CD4-positive, alpha-beta T cell treated with Interleukin-2 at 100 ng/mL for 4 hours (primary cell): ENCODE measurements at places on chromosomes 4 and X.

GRCh38 chr4:47661741-47662140, 176.1 kb downstream of the CORIN start:
- no peak for DNase-seq

DNA sequence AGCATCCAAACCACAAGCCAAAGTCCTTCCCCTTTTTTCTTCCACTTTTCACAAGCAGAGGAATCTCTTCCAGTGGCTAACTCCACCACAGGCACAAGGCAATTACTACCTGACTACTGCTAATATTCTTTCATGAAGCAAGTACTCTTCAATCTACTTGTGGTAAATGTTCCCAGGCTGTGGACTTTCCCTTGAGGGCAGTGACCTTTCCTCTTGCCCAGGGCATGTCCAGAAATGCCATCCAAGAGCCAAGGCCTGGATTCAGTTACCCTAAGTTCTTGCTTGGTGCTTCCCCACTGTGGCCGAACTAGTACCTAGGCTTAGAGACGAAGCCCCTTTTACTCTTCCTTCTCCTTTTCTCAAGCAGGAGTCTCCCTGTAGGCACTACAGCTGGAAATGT, 400.7 kb downstream of the DCAF12L2 start:
- no peak for DNase-seq

- DNase-seq: no peak
These were observed 2002.5 kb upstream of the TENM3 start for GRCh38 chr4:180240670-180241069.

DNA sequence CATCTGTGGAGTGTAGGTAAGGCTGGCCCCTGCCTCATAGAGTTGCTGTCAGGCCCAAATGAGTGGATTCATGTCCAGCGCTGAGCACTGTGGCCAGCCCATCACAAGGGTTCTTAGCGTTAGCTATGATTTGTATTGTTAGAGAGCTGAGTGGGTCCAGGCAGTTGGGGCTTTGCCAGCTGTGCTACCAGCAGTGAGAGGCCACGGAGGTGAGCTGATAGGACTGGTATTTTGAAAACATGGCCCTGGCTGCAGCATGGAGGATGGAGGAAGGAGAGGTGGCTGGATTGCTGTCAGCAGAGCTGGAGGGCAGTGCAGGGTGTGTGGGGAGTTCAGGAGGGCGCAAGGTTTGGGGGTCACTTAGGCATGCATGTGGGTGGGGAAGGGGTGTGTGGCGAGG, 69.8 kb downstream of the PSAPL1 start:
- DNase-seq: no peak

DNA sequence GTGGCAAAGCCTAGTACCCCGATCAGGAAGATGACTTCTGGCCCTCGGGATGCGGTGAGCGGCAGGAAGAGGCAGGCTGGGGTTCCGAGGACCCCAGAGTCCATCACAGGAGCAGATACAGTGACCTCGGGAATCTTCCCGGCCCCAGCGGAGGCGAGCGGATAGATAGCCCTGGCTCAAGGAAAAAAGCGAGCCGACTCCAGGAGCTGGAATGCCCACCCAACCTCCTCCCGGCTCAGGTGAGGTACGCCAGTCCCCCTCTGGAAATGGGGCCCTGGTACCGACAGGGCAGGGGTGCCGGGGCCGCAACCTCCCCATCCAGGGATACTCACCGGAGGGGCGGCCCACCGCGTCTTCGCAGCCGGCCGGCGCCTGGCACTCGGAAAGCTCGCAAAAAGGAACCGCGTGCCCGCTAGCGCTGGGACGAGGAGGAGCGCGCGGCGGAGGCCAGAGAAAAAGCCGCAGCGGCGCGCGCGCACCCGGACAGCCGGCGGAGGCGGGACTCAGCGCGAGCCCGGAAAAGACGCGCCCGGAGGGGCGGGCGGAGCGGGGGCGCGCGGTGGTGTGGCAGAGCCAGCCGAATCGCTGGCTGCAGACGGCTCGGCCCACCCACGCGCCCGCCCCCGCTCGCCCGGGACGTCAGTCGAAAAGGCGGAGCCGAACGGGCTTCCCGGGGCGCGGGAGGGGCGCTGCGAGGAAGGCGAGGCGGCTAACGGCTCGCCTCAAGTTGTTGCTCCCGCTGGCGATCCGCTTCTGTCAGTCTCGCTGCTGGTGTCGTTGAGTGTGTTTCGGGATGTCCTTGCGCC, at the start of gene ACSL4:
TSS of gene ACSL4 (minus strand) at position 451 of the 806 bp plus-strand sequence. CDS start 49,894 bp downstream, outside the sequence.
- DNase-seq: peak; percentile 82

DNA sequence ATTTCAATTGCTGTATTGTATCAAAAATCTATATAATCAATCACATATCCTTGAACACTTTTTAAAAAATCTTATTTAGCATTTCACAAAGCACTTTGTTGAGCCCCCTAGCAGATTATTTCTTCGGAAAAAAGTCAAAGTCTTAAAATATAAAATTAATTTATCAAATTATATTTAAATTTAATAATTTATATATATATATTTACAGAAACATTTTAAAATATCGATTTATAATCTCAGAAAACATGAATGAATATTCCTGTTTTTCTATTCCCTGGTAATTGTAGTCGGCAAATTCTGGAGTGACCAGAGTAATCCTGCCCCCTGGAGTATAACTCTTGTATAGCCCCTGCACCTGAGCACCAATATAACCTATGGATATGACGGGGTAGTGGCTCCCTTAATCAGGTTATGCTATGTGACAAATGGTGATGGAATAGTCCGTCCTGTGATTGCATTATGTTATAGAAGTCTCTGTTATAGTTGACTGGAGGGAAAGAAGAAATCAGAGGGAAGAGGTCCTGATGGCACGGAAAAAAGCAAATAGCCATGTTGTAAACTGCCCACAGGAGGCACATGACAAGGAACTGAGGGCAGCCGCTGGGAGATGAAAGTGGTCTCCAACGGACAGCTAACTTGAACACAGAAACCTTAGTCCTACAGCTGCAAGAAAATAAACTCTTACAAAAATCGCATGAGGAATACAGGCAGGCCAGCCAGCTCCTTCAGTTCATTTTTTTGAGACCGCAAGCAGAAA, 1092.3 kb downstream of the ARAP2 start:
- no peak for DNase-seq

- DNase-seq: no peak
These were observed 2.2 kb upstream of the SLC38A5 start for GRCh38 chrX:48472225-48472624.

DNA sequence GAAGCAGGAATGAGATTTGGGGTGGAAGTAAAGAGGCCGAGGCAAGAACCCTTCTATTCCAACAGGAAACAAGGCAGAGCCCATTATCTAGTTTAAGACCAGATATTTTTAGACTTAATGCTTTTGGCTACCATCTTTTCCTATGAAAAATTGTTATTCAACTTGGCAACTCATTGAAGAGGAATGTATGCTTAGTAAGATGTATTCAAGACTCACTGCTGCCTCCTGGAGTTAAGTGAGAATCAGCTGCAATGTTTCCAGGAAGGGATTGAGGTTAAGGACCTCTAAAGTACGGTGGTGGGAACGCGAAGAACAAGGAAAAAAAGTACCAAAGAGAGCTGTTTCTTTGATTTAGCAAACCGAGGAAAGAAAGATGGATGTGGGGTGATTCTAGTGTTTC, 89.1 kb downstream of the RAPGEF2 start:
- DNase-seq: no peak

- no peak for DNase-seq
These were observed 1.7 kb downstream of the FBXL5 start for GRCh38 chr4:15653420-15653819.

DNA sequence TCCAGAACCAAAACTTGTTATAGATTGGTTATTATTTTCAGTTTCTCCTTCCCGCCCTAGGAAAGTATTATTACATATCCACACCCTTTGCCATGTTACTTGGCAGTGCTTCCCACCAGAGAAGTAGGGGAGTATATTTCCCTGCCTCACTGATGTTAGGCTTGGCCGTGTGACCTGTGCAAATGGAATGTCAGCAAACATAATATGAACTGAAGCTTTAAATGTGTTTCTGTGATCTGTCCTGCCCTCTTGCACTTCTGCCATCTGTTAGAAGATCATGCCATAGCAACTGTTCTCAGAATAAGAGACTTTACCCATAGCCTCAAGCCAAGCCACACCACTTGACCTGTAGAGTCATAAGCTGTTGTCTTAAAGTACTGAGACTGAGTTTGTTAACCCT, 36.7 kb upstream of the NEUROG2 start:
- DNase-seq: no peak

GRCh38 chr4:85393201-85393600, 81.7 kb upstream of the ARHGAP24 start:
- DNase-seq: no peak

DNA sequence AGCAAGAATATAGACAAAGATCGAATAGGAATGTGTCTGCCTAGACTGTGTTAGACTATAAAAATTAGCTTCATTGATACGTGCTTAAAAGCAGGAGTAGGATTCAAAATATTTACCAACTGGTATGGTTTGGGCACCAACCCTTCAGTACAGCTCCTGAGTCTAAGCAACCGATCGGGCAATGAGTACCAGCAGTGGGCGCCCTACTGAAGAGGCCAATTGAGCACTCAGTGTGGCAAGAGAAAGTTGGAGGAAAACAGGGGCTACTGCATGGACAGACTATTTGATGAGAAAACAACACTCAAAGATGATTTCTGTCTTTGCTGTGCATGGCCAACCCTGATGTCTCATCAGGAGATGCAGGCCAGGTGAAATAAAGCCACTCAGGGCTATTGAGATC, 176.0 kb upstream of the NWD2 start:
- DNase-seq: no peak

- peak; percentile 6 for DNase-seq
These were observed 395 bp downstream of the RAB28 start for GRCh38 chr4:13483768-13484121.

GRCh38 chr4:128517739-128518510, 230.3 kb upstream of the PGRMC2 start:
- no peak for DNase-seq
